ENCODE measurements at places on chromosomes 11 and 22.

DNA sequence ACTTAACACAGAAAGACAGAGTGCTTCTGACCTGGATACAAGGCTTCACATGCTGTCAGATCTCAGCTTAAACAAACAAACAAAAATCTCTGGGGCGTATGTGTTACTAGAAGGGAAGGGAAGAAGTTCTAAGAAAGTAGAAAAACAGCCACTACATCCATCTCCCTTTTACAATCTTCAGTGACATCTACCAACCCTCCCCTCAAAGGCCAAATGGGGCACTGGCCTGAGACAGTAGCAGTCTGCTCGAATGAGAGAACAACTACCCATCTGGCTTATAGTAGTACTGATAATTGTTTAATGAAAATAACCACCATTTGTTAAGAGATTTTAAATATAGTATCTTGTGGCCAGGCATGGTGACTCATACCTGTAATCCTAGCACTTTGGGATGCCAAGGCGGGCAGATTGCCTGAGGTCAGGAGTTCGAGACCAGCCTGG, 29.4 kb downstream of the CCDC83 start:
- no peak for DNase-seq

- DNase-seq, result no peak
Measured at GRCh38 chr22:27757928-27758525, 43.5 kb downstream of the MN1 start.

GRCh38 chr22:46122980-46123693, 27.2 kb upstream of the PPARA start:
- no peak for DNase-seq

GRCh38 chr11:63870351-63871140, 31.6 kb downstream of the MARK2 start:
- DNase-seq, result no peak

DNA sequence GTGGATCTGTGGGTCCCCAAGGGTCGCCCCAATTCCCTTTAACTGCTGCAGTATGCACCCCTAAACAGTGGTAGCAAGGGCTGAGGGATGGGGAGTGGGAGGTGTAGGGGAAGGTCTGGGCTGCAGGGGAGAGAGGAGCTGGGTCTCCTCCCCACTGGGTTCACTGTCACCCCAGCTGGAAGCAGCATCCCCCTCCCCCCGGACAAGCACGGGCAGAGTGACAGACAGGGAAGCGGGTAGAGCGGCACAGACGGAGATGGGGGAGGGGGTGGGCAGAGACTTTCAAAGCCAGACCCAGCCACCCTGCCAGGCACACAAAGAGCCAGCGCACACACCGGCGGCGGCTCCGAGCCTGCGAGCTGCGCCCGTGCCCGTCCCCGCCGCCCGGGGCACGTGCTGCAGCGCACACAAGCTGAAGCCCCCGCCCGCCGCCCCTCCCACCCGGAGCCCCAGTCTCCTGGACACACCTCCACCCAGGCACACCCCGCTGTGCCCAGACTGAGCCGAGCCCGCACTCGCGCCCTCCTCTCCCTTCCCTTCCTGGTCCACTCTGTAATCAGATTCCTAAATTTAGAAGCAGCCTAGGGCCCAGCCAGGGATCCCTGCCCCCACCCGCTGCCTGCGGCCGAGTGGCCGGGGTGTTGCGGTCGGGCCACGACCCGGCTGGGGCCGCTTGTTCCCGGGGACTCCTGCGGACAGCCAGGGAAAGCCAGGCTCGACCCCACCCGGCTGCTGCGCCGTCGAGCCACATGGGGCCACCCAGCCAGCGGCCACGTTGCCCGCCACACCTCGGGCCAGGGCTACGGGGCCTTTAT, 935 bp upstream of the RCOR2 start:
- no peak for DNase-seq

GRCh38 chr11:102313238-102313940, 3.9 kb upstream of the BIRC3 start:
- peak; percentile 13 for DNase-seq

DNA sequence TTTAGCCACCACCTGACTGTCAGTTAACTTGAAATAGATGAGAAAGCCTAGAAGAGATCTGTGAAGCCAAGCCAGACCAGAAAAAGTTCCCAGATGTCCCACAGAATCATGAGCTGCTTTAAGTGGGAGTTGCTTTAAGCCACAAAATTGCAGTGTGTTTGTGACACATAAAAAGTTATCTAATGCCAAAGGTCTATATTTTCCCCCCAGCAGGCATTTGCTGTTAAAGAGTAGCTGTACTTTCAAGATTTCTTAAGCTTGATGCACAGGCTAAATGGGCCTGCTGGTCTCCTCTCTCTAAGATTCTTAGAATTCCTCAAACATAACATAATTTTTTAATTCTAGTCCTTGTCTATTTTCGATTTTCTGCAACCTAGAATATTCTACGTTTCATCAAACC, 825.7 kb downstream of the FAM181B start:
- no peak for DNase-seq

GRCh38 chr11:111135101-111135500, 110.4 kb upstream of the POU2AF2 start:
- DNase-seq, result no peak

- DNase-seq, result no peak
Measured at GRCh38 chr11:63564056-63564774, 1.0 kb upstream of the PLAAT2 start.

DNA sequence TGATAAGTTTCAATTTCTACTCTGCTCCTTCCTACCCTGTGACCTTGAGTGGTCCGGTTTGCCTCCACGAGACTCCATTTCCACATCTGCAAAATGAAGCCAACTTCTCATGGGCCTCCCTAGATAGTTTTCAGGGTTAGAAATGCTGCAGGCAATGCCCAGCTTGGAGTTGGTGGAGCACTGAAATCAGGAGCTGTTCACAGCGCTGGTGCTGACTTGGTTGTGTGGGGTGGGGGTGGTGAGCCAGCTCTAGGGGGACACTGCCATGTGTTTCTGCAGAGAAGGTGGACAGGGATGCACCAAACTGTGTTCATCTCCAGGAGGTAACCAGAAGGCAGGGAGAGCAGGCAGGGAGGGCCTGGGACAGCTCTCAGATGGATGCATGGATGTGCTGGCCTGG, 37.0 kb downstream of the SGSM1 start:
- no peak for DNase-seq

- DNase-seq, result no peak
Measured at GRCh38 chr11:108019870-108020540, 11.3 kb downstream of the CUL5 start.

All from endothelial cell of umbilical vein (primary cell).